ENCODE measurements at places on chromosomes 7 and 10. TPM values are rescaled to one million over a fixed set of nuclear protein-coding genes. Genes with fewer than 3 reads are reported as not detected.

Gene ADAMTS14
- total RNA-seq = not detected

Gene UTF1
- not detected for total RNA-seq

Gene PNLIPRP3
- total RNA-seq = not detected

Gene NANOS1
- 0.48 TPM for total RNA-seq

Gene DHX32
- 35.6 TPM for total RNA-seq

Measured in vein endothelial cell (primary cell).